BJ (cell line): ENCODE measurements at places on chromosomes 2 and 18. TPM values are rescaled to one million over a fixed set of nuclear protein-coding genes. Genes with fewer than 3 reads are reported as not detected.

DNA sequence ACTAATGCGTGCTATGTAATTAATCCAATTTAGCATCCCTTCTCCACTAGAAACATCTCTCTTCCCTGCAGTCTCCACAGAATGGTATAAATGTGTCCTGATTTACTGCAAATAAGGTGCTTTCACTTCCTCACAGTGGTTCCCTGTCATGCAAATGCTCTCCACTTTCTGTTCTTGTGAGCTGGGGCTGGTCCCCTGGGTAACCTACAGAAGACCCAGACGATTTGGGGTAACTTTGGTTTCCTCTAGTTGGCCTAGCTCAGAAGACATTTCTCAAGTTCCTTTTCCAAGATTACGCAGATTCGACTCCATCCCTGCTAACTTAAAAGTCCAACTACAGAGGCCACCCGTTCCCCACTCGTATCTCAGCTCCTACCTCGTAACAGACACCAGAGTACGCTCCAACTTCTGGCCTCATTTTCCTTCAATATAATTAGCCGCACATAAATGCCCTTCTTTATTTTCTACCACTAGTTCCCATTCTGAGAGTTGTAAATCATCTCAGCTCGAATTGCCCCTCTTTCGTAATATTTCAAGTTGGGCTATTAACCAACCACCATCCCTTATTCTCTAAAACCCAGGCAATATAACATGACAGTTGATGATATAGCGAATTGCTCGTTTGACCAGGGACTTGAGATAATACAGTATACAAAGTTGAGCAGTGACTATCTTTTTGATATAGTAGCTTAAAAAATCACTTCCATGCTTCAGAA, 28.8 kb upstream of the NEDD4L start:
- no peak for DNase-seq

GRCh38 chr18:68406761-68407160, 308.1 kb downstream of the TMX3 start:
- no peak for DNase-seq

GRCh38 chr2:15943378-15944280, 3.3 kb downstream of the MYCN start:
- DNase-seq: no peak

- no peak for DNase-seq
Observed at GRCh38 chr2:12737738-12738485, 21.2 kb downstream of the TRIB2 start.

- DNase-seq: no peak
Observed at GRCh38 chr2:9423922-9424272, 443 bp downstream of the CPSF3 start.

DNA sequence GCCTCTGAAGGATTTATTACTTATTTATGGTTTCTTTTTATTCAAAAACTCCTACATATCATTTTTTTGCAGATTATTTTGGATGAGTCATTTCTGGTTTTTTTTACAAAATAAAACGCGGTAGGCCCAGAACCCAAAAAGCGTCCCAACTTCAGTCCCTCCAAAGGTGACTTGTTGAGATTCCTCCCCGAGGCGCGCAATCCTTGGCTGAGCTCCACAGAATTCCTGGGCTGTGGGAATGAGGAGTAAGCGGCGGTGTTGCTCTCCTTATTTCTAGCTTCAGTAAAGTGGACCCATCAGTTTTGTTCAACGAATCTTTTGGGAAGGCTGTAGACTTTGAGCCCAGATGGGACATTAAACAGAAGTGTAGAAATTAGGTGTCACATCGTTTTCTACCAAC, 67.0 kb upstream of the RMP24 start:
- DNase-seq: no peak

- no peak for DNase-seq
Observed at GRCh38 chr18:49546719-49547273, 15.1 kb upstream of the LIPG start.

- DNase-seq: no peak
Observed at GRCh38 chr18:79211844-79212243, 142.7 kb downstream of the ATP9B start.

DNA sequence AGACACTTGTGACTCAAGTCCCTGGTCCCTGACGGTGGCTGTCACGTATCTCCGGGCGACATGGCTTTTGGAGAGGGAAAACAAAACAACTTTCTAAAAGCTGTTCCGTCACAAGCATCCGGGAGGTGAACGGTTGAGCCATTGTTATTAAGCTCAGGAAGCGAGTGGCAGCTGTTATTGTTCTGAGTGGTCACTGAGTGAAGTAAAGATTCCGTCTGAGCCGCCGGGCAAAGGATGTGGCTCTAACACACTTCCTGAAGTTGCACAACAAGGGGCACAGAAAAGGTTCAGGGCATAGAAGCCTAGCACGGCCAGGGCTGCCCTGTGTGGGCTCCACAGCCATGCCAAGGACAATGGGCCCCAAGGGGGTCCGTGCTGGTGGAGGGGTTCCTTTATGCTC, 24.3 kb downstream of the INPP5D start:
- DNase-seq: no peak

- DNase-seq: no peak
Observed at GRCh38 chr18:7642331-7642890, 75.3 kb downstream of the PTPRM start.

GRCh38 chr2:120109186-120110061, 96.5 kb downstream of the EPB41L5 start:
- no peak for DNase-seq

DNA sequence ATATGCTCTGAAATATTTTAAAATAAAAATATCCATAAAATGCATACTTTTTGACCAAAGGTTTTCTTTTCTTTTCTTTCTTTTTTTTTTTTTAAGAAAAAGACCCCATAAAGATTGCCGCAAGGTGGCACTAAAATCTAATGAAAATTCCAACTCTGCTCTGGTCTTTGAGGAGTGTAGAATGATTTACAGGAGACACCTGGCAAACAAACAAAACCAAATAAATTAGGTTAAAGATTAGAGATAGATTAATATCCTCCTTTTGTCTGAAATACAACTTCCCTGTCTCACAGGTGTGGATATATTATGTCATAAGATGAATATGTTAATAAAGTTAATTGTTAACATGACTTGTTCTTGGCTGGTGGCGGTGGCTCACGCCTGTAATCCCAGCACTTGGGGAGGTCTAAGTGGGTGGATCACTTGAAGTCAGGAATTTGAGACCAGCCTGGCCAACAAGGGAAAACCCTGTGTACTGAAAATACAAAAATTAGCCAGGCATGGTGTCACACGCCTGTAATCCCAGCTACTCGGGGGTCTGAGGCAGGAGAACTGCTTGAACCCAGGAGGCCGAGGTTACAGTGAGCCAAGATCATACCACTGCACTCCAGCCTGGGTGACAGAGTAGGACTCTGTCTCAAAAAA, 3.5 kb upstream of the RHOB start:
- DNase-seq: no peak

GRCh38 chr2:163580757-163581156, 155.1 kb downstream of the FIGN start:
- no peak for DNase-seq

Gene EFR3B
- 0.11 and 0.18 TPM in 2 replicates for polyA plus RNA-seq

Gene GPR55
- polyA plus RNA-seq: not detected in 2 replicates

Gene TRMT61B
- polyA plus RNA-seq: 8.0 and 12.0 TPM in 2 replicates

Gene ZNF892
- 0.71 and 1.5 TPM in 2 replicates for polyA plus RNA-seq

Gene ZNF804A
- 0.53 and 0.96 TPM in 2 replicates for polyA plus RNA-seq

Gene ZNF396
- polyA plus RNA-seq: 0.60 and 0.86 TPM in 2 replicates

Gene STAMBP
- polyA plus RNA-seq: 47.9 and 48.4 TPM in 2 replicates

Gene SERPINB8
- polyA plus RNA-seq: 18.4 and 27.0 TPM in 2 replicates

Gene FAM117B
- 0.29 and 0.43 TPM in 2 replicates for polyA plus RNA-seq

Gene GPR39
- polyA plus RNA-seq: 1.9 and 2.3 TPM in 2 replicates

Gene IL36A
- not detected in 2 replicates for polyA plus RNA-seq

Gene TRIM43
- not detected in 2 replicates for polyA plus RNA-seq
